CD4-positive, alpha-beta T cell treated with Interleukin-15 for 4 hours (primary cell): ENCODE measurements at places on chromosomes 13 and 19.

DNA sequence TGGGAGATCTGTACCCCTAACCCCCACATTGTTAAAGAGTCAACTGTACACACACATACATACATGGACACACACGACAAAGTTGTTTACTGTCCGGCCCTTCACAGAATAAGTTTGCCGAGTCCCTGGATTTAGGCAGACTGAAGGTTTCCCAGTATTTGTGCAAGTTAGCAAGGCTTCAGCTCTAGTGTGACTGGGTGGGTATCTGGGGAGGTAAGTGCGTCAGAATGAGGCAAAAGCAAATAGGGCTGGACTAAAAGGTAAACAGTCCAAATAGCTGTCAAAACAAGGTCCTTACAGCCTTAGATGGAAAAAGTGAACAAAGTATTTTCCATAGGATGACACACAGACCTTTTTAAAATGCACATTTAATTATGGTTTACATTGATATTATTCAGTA, 228.4 kb upstream of the UFM1 start:
- DNase-seq, result no peak

- no peak for DNase-seq
These were observed 5.6 kb downstream of the ATP8A2 start for GRCh38 chr13:25377244-25377962.

- no peak for DNase-seq
These were observed 600 bp downstream of the UBE2S start for GRCh38 chr19:55406826-55407549.

DNA sequence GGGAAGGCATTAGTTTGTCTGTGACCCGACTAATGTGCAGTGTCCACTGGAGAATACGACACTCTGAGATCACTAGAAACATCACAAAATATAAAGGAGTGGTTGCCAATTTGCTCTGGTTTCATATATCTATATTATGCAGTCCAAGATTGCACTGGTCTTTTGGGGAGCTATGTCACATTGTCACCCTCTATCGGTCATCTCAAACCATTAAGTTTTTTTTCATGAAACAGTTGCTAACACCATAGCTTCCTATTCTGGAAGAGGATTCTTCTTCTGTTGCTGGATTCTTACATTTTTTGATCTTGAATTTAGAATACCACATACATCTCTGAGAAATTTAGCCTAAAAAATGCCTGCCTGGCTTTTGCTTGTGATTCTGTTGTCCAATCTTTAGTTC, 168.6 kb downstream of the LACC1 start:
- DNase-seq, result no peak

DNA sequence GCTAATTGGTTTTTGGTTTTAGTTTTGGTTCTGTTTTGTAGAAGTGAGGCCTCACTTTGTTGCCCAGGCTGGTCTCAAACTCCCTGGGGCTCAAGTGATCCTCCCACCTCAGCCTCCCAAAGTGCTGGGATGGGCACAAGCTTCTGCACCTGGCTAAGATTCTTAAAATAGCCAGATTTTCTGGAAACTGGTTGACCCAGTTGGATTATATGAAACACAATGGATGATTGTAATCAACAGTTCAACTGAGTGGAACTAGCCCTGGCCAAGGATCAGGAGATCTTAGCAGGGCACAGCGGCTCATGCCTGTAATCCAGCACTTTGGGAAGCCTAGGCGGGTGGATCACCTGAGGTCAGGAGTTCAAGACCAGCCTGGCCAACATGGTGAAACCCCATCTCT, 29.6 kb upstream of the MRI1 start:
- DNase-seq, result no peak

DNA sequence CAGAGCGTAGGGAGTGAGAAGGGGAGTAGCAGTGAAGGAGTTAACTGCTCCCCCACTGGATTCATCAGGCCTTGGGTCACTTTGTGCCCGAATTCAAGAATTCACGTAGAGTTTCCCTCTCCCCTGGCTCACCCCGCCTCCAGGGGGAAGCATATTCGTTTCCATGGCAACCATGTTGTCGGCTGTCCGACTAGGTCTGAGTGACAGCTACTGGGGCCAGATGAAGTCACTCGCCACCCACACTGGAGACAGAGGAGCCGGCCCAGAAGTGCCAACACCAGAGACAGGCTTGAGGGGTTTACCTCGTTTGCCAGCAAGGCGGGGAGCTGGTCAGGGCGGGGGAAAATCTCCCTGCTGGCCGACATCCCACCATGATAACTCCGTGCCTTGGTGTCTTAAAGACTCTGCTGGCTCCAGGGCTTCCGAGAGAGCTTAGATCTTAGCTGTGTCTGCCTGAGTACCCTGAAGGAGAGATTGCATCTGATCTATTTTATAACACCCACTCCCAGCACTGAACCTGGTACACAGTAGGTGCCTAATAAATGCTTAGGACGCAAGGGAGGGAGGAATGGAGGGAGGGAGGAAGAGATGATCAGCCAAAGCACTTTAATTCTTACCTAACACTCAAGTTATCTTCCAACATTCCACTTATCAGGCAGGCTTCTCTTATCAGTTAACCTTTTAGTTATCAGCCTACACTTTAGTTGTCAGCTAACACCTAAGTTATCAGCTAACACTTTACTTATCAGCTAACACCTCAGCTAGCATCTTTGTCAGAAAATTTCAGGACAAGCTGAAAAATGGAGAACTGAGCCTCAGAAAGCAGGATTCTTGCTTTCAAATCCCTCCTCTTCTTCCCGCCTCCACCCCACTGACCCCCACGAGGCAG, 57.2 kb upstream of the ZNRF4 start:
- no peak for DNase-seq

GRCh38 chr19:308471-309205, 17.4 kb upstream of the PLPP2 start:
- no peak for DNase-seq

- DNase-seq, result no peak
These were observed 6.2 kb downstream of the GFY start for GRCh38 chr19:49431330-49431749.
